ENCODE measurements at places on chromosomes 5 and 9.

- no peak for DNase-seq
Observed at GRCh38 chr9:6842584-6842947, 84.8 kb downstream of the KDM4C start.

DNA sequence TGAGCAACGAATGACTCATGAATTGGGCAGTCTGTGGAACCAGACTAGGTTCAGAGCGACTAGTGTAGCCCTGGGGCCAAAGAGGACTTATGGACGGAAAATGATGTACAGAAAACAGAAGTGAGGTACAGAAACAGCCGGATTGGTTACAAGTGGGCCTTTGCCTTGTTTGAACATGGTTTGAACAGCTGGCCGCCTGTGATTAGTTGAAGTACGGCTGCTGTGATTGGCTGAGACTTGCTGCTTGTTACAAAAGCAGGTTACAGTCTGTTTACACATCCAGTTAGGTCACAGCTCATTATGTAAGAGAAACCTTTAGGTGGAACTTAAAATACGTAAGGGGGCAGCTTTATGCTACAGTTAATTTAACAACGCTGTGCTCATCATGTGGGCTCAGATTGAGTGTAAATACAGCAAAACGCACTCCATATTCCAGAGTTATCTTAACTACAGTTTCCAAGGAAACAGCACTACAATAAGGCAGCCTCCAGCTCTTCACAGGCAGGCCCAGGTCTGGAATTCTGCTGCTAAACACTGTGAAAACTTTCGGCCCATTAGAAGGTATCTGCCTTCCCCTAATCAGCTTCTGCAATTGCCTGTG is 6.5 kb downstream of the AMACR start:
- DNase-seq = no peak

DNA sequence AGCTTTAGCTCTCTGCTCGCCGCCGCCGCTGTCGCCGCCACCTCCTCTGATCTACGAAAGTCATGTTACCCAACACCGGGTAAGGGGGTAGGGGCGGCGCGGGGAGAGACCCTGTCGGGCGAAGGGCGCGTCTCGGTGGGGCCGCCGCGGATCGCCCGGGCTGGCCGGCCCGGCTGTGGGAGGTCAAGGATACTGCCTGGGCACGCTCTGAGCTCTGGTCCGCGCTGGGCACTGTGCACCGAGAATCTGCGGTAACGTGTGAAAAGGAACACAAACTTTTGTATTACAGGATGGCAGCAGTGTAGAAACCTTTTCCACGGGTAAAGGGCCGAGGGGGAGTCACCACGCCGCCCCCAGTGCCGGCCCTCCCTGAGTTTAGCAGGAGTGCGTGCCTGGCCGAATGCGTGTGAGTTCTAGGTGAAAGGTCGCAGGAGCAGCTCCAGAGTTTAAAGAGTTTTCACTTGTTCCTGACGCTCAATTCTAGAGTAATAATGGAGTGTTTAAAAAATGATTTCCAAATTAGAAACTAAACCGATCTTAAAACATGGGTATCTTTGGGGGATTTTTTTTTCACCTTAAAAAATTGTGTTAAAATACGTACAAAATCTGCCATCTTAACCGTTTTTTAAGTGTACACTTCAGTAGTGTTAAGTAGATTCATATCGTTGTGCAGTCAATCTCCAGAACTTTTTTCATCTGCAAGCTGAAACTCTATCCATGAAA is at the start of gene HSDL2:
Gene HSDL2, plus strand, starts transcription at position 7 of the 723 bp plus-strand sequence. Its CDS starts 56 bp downstream, at position 63.
- DNase-seq = no peak

GRCh38 chr5:166178411-166179080 is 2112.9 kb upstream of the WWC1 start:
- DNase-seq = no peak

- no peak for DNase-seq
Observed at GRCh38 chr9:134376386-134377142, 50.3 kb downstream of the RXRA start.

DNA sequence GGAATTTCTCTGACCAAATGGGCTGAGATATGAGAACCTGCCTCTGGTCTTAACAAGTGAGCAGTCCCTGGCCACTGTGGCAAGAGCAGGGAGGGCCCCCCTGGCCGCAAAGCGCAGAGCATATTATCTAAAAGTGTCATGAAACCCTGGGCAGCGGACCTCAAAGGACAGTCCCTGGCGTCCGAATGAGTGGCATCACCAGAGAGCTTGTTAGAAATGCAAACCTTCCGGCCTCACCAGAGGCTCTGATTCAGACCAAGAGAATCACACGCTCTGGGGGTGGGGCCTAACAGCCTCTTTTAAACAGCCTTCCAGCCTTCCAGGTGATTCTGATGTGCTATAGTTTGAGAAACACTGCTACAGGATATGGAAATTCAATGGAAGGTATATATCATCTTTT is 10.9 kb downstream of the PTPN3 start:
- no peak for DNase-seq

DNA sequence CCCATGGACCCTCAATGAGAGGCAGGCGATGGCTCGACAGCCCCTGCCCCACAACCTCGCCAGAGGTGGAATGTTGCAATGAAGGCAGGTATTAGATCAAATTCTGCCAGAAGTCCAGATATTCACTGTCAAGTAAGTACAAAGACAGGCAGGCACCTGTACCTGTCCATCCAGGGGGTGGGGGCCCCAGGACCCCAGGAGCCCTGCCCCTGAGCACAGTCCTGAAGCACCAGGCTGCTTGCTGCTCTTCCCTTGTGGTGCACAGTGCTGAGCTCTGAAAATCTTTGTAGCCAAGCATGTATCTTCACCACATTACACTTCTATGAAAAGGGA is 26.2 kb upstream of the HMCN2 start:
- DNase-seq = no peak

GRCh38 chr5:179624841-179625271 is 1.4 kb upstream of the HNRNPH1 start:
- no peak for DNase-seq

DNA sequence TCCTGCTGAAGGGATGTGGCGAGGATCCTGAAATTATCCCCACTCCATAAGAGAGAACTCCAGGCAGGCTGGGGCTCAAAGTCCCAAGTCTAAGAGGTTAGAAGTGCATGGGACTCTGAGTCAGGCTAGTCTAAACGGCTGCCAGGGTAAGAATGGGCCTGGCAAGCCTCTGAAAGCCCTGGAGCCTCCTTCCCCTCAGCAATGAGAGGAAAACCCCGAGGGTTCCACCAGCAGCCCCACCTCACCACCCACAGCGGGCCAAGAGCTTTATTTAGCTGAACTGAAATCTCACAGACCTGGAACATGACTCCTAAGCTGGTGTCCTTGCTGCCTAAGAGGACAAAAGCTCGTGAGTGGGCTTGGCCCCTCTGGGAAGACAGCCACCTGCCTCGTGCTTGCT is 135.5 kb downstream of the SEC61B start:
- DNase-seq = no peak

DNA sequence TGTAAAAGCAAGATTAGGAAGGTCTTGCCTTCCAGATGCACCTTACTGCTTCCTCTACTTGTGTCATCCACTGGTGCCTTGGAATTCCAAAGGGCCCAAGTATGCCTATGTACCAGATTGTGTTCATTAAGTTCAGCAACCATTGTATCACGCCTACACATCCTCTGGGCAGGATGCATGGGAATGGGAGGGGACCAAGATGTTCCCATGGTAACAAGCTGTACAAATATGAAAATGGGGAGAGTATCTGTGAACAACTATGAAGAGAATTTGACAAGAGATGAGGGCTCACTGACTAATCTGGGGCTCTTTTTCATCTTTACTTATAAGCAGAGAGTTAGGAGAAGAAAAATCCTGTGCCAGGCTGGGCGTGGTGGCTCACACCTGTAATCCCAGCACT is 137.8 kb upstream of the MAP1B start:
- DNase-seq = no peak

DNA sequence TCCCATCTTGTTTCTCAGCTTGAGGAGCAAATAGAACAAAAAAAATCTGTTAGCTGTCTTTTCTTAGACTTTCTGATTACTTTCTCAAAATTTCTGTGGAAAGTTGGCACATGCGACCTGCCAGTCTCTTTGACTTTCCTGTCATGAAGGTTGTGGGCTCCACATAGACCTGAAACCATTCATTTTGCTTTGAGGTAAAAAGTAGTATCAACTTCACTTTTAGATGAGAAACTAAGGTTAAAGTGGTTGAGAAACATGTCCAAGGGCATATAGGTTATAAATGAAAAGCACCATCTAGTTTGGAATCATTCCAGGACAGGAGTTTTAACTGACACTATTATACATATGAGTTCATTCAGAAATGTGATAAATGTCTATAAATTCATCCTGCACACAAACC is 42.7 kb downstream of the ST8SIA4 start:
- DNase-seq = no peak

Data from T follicular helper cell (primary cell).